NCI-H2029 treated with DMSO at 0.1 percent for 48 hours (cell line): ENCODE measurements at places on chromosomes 12 and 14.

DNA sequence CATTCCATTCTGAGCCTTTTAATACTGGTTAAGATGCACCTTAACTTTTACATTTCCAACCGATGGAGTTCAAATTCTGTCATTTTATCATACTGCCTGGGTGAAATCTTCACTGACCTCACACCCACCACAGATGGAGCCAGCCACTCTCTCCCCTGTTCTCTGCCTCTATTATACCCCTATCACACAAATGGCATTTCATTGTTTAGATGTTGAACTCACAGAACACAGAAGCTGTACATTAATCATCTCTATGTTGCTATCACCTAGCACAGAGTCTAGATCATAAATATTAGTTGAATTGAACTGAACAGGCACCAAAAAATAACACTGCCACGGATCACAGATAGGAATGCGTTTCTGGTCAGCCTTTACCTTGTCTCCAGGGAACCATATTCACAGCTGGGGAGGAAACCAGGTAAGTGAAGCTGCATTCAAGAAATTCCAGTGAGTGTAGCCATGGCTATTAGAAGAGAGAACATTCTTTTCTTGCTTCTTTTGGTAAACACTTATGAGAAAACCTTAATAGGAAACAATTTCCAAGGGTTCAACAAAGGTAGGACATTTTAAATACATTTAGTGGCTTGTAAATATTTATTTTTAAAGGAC, 194.9 kb upstream of the RMST start:
- no peak for DNase-seq

DNA sequence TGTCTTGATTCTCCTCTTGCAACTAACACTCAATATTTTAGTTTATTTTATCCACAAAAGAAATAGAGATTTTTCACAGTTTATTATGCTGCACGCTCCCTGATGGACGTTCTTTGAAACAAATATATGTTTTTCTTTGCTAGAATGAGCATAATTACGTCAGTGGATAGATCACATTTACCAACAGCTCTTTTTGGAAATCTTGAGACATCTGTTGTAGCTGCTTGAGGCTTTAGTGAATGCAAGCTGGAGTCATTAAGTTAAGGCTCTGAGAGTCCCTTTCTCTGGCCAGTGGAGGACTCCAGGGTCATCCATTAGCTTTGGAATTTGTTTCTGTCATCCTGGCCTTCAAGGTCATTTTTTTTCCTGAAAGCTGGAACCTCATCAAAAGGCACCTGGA, 405.6 kb upstream of the TMEM132C start:
- no peak for DNase-seq

DNA sequence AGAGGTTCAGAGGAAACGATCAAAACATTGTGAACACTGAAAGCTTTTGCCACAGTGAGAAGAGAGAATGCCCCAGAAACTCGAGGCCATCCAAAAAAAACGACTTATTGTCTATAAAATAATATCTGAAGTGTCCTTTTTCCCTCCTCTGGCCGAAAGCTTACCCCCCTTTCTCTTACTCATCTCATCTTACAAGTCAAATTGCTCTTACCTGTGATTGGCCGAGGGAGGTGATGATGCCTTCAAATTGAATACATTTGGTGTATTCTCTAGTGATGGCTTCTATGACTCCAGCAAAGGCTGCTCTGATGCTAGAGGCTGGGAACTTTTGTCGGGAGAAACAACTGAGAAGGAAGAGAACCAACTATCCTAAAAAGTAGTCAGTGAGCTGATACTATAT, 90.7 kb downstream of the PTCSC3 start:
- DNase-seq = peak; percentile 70

GRCh38 chr12:108561852-108562347, 496 bp upstream of the ISCU start:
- peak; percentile 53 for DNase-seq

- DNase-seq = no peak
These were observed 249.2 kb upstream of the BTG1 start for GRCh38 chr12:92394895-92395294.

DNA sequence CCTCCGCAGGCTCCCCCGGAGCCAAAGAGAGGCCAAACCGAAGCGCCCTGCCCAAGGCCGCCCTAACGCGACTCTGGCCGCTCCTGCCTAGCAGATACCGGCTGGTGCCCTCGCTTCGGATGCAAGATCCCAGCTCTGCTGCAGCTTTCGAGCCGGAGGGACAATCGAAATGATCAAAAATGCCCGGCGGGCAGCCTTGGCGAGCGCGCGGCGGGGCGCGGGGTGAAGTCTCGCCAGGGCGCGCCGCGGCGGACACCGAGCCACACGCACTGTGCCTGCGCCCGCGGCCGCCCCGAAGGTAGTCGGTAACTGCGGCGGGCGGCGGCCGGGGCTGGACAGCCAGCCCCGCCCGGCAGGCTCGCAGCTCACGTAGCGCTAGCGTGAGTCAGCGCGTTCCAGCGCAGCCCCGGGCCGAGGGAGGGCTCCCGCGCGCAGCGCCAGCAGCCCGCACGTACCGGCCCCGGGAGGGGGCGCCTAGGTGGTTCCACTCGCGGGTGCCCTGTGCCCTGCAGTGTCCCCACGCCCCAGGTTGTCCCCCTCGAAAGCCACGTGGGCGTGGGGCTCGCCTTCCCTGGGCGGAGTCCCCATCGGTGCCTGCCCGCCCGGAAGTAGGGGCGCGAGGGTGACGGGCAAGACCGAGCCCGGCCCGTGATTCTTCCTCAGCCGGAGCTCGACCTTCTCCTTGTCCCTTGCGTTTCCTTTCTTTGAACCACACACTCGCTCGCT, 109.2 kb upstream of the EGLN3 start:
- DNase-seq = peak; percentile 87
